ENCODE measurements at places on chromosomes 2 and 18.

- DNase-seq = no peak
Measured at GRCh38 chr2:218026244-218026643, 23.4 kb upstream of the TNS1 start.

- DNase-seq = no peak
Measured at GRCh38 chr2:168748461-168748860, 54.0 kb upstream of the NOSTRIN start.

DNA sequence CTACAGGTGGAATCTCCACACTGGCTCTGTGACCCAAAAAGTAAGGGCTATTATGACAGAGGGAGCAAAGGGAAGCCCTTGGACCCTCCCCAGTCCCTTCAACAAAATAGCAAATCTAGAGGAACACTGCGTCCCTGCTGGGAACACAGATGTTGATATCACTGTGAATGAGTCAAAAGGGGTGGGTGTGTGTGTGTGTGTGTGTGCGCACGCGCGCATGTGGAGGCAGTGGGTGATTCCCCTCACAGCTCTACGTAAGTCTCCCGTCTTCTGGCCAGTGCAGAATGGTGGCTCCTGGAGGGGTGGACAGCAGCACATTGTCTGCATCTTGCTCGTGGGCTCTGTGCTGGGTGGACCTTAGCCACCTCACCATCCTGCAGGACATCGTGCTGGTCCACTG is 7.8 kb upstream of the C2orf72 start:
- no peak for DNase-seq

- no peak for DNase-seq
Measured at GRCh38 chr2:218079943-218080913, 11.2 kb downstream of the RUFY4 start.

- DNase-seq = no peak
Measured at GRCh38 chr2:203572316-203572715, 37.2 kb upstream of the RAPH1 start.

DNA sequence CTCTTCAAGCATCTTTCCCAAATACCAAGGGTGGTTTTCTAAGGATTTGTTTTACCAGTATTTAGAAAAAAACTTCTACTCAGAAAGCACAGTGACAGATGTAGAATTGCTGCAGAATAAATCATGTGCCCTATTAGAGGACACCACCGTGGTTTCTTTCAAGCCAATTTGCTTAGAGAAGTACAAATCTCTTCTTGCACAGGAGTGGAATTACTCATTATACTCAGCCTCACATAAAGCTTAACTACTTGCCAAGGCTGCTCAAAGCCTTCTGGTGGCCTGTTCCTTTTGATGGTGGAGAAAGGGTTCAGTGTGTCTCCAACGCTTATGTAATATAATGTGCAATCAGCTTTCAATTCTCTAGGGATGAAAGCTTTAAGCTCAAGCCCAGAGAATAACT is 66.5 kb upstream of the CTNNA2 start:
- DNase-seq = no peak

DNA sequence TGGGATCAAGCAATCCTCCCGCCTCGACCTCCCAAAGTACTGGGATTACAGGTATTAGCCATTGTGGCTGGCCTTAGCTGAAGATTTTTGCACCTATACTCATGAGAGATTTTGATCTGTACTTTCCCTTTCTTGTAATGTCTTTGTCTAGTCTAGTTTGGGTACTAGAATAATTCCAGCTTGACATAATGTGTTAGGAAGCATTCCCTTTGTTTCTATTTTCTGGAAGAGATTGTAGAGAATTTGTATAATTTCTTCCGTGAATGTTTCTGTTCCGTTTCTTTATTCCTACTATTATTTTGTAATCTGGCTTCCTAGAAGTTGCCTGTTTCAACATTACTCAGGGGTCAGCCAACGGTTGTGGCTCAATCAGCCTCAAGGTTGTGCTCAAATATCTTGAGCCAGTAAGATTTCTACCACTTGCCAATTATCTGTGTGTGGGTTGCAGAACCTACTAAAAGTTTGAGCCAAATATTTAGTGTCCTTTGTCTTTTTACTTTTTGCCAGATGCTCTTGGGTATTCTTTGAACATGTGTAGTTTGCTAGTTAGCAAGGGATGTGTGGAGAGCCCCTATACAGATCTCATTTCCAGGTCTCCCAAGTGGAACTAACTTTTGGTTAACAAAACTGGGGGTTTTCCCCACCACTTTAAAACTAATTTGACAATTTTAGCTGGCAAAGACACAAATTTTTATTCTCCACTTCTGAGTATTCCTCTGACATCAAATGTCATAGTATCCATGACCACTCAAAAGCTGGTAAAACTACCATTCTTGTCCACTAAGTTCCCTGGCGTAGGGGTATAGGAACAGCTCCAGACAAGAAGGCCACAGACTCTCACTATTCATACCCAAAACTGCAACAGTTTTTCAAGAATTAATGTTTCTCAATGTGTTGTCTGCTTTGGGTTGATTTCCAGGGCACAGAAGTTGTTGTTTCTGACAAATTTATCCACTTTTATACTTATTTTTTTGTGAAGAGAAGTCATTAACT is 42.8 kb upstream of the BAZ2B start:
- no peak for DNase-seq

Data from activated T-cell treated with anti-CD3 and anti-CD28 coated beads for 1 hour (primary cell).